T-helper 9 cell (primary cell): ENCODE measurements at places on chromosomes 13 and 19.

DNA sequence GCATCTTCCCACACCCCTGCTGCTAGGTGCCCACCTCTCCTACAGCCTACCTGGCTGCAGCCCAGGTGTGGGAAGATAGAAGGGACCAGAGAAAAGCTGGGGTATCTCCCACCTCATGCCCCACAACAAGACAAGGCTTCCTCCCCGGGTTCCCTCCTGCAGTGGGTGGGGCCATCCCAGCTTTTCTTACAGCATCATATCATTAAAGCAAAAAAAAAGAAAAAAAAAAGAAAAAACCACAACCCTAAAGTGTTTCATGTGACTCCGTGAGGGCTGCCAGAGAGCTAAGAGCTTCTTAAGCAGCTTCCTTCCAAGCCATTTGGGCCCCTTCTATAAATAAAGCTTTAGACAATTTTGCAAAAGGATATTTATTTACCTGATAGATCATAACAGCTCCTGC is 455.4 kb upstream of the TSHZ3 start:
- no peak for DNase-seq

DNA sequence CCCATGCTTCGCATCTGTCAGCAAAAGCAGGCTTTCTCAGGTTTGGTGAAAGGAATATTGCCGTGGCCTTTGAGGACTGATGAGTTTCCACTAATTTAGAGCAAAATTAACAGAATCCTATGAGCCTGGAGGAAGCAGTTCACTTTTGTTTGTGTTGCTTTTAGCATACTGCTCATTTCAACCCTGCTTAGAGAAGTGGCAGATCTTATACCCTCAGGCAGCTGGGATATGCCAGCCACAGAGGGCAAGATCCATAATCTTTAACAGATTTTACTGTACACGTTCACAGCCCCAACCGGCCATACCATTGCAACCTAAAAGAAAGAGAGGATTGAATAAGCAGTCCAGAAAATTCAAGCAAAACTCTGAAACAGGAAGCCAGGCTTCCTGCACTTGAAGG is 60.5 kb downstream of the COL4A2 start:
- no peak for DNase-seq

DNA sequence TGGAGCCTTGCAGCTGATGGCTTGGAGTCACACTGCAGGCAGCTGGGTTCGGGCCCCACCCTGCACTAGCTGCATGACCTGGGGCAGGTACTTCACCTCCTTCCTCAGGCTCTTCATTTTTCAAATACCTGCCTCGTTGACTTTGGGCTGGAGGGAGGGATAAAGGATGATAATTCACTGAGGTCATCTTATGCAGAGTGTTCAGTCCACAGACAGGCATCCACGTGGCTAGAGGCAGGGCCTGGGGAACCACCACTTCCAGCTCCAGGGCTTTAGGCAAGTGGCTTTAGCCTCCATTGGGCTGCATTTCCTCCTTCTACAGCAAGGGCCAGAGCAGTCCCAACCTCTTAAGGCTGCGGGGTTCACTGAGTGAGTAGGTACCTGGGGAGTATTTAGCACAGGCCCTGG is 84.8 kb downstream of the SIPA1L3 start:
- no peak for DNase-seq

DNA sequence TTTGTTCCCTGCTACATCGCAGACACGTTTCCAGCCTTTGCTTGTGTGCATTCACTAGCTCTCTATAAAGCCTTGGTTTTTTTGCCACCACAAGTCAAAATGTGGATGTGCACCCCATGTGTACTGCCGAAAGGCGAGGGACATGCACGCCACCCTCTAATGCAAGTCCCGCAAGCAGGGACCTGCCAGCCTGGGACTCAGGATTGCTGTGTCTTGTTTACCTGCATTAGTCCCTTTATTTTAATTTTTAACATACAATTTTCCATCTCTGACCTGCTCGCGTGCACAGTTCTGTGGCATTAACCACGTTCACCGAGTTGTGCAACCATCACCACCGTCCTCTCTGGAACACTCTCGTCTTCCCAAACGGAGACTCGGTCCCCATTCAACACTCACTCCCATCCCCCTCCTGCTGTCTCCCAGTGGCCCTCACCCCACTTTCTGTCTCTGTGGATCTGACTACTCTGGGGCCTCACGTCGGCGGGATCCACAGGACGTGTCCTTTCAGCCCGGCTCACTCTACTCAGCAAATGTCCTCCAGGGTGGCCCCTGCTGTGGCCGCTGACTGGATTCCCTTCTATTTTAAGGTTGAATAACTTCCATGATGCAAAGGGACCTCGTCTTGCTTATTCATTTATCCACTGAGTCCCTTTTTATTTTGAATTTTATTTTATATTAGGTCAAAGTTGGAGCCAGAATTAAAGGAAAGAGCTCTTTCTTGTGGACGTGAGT is 58.4 kb downstream of the RASA3 start:
- no peak for DNase-seq

DNA sequence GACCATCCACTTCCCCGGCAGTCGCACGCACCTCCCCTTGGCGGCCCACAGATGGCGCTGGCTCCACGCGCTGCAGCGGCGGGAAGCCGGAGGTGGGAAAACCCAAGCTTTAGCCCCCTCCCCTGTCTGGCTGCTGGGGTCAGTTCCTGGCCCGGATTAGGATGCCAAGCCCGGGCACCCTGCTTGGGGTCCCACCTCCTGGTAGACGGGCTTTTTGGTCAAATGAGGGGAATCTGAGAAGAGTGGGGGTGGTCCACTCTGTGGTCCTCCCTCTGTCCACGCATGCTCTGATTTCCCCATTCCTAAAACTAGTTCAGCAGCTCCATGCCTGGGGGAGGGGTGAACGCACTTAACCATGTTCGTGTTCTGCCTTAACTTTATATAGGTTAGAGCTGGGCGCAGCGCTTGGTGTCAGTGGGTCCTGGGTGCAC is 8.1 kb upstream of the ADGRE2 start:
- no peak for DNase-seq

GRCh38 chr13:110447058-110447511 is 114.4 kb downstream of the RAB20 start:
- DNase-seq: no peak

DNA sequence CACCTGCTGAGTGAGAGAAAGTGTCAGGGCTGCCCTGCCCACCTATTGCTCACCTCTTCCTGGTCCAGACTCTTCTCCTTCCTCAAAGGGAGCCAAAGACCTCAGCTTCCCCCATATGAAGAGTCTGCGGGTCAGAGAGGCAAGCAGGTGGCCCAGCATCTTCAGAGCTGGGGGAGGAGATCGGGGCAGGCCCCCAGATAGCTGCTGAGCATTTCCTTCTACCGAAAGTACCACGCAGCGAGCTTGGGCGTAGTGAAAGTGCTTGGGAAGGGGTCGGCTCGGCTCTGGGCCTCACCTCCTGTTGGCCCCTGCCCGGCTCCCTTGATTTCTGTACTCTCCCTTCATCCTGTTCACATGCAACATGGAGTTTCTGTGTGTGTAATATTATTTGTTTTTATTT is 12.2 kb upstream of the ZNF536 start:
- DNase-seq: no peak

GRCh38 chr19:31135841-31136240 is 213.4 kb downstream of the TSHZ3 start:
- no peak for DNase-seq

- no peak for DNase-seq
These were observed 18.8 kb upstream of the GTF3A start for GRCh38 chr13:27405546-27406134.

GRCh38 chr13:88840085-88840484 is 1168.9 kb downstream of the SLITRK5 start:
- DNase-seq: no peak

DNA sequence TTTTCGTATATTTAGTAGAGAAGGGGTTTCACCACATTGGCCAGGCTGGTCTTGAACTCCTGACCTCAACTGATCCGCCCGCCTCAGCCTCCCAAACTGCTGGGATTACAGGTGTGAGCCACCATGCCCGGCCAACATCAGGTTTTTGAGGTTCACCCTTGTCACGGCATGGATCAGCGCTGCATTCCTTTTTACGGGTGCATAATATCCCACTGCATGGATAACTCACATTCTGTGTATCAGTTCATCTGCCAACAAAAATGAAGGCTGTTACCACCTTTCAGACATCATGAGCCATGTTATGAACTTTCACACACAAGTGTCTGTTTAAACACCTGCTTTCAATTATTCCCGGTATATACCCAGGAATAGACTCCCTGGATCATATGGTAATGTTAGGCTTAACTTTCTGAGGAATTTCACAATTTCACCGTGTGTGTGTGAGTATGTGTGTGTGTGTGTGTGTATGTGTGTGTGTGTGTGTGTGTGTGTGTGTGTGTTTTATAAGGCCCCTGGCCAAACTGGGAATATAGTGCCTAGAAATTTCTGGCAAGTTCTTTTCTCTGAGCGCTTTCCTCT is 52.2 kb downstream of the AP1M1 start:
- no peak for DNase-seq

DNA sequence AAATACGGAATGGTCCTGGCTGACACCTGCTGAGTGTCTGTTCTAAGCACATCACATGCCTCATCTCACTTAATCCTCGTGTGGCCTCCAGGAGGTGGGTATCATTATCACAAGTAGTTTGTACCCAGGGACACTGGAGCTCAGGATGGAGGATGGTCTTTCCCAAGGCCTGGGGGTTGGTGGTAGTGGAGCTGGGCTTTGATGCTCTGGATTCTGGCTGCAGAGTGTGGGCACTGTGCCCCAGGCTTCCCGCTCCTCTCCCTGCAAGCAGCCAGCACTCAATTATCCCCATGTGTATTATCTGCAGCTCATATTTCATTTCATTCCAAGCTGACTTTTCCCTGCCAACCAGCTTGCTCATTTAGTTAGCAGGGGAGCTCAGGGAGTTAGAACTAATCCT is 52.1 kb downstream of the SIAH3 start:
- no peak for DNase-seq

GRCh38 chr13:111152844-111153243 is 37.7 kb downstream of the ARHGEF7 start:
- no peak for DNase-seq

DNA sequence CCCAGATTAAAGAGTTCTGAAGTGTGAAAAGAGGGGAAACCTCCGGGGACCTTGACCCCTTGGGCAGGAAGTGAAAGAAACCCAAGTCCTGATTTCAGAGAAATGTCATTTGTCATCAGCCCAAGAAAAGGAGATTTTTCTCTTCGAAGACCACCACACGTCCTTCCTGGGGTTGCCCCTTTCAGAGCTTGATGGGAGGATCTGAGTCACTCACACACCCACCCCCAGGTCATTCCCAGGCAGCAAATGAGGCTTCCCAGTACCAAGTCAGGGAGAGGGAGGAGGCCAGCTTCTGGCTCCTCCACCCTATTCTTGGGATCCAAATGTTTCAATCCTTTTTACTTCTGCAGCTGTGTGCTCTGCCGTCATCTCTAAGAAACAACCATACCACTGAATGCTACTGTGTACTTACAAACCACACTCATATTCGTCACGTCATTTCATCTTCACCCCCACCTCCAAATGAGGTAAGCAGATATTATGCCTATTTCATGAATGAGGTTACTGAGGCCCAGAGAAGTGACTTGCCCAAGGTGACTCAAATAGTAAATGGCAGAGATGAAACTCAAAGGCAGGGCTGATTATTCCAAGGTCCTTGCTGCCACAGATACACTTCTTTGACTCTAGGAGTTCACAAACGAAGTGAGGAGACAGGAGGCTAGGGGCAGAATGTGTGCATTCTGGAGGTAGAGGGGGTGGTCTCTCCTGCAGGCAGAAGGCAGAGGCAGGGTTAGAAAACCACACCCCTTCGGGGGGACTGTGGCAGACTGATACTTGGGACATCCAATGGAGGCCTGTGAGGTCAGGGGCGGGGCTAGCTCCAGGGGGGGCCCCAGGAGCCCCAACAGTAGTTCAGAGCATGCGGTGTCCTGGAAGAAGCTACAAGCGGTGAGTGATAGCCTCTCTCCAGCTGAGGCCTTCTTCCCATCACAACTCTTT is 5.0 kb upstream of the KMT2B start:
- DNase-seq: no peak

- DNase-seq: peak; percentile 29
These were observed 64.4 kb downstream of the RASA3 start for GRCh38 chr13:114067886-114068651.

DNA sequence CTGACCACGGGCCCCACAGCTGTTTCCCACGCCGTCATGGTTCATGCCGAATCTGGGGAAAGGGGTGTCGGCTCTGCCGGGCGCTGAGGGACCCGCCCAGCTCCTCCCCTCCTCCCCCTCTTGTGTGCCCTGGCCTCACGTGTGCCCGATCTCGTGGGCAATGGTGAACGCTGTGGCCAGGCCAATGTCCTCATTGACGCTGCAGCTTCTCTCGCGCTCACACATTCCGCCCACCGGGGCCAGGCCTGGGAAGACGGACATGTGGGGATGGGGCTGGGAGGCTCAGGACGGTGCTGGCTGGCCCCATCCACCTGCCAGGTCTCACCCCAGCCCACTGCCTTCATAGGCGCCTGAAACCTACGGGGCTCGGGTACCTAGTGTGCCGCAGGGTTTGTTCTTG is 14.3 kb downstream of the ADAMTS10 start:
- no peak for DNase-seq
